ENCODE measurements at places on chromosomes 1 and 21.

DNA sequence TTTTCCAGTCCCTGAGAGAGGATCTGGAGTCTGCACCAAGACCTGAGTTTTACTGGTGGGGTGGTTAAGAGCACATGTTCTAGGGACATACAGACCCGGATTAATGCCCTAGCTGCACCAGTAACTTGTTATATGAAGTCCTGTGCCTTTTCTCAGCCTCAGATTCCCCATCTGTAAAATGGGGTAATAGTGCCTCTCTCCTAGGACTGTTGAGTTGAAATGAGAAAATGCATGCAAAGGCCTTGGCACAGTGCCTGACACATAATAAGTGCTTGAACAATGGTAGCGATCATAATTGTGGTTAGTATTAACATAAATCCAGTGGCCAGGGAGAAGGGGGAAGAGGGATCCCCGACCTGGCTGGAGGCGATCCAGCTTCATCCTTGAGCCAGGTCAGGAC, 12.3 kb downstream of the AHDC1 start:
- DNase-seq, result no peak

DNA sequence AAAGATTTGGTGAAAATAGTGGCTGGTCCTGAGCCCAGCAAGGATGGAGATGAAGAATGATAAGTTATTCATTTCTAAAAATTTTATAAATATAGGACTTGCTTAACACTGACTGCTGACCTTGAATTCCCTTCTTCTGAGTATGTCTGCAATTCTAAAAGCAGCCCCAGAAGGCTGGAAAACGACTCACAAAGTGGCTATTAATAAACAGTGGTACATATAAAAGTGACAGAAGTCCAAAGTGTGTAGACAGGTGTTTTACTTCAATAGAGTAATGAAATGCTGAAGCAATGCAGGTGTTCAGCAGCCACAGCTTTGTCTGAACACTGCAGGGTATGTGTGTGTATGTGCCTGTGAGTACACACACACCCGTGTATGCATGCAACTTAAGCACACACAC, 219.0 kb upstream of the NRIP1 start:
- no peak for DNase-seq

DNA sequence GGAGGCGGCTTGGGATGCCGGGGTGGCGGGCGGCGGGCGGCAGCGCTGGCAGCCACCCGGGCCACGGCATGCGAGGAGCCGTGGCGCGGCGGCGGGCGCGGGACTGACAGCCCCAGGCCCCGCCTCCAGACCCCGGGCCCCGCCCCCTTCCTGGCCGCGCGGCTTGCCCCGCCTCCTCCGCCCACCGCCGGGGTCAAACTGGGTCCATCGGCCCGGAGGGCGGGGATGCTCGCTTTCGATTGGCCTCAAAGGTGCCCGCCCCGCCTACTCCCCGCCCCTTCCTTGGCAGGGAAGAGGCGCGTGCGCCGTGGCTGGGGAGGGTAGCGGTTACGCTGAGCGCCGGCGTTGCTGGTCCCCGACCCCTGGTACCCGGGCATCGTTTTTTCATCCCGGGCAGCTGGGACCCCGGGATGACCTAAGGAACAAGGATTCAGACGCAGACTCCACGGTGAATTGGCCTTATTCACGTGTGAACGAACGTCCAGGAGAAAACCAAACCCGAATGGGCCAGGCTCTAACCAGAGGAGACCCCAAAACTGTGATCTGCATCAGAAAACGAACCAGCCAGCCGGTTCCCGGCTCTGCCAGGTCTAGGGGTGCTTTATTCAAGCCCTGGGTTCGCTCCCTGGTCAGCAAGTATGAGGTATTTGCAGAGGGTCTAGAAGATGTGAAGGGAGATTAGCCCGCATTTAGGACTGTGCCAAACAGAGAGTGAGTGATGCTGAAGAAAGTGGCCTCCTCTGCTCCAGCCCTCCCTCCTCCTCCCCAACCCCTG, 117.2 kb upstream of the GUCA2B start:
- DNase-seq, result no peak

DNA sequence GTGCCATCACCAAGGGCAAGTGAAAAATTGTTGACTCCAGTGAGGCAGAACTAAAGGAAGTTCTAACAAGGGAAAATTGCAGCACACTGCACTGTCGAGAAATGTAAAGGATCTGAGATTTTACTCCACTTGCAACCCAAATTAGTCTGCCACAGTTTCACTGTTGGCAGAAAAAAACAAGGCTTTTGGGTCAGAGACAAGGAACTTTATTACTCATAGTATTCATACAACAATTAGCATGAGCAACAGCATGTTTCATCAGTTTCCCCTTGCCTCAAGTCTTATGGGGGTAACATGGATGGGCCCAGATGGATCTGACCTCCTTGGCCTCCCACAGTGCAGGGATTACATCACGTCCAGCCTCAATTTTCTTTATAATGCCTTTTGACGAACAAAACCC, 125.3 kb downstream of the LTN1 start:
- DNase-seq, result no peak

GRCh38 chr1:226063977-226064815, 1.7 kb downstream of the H3-3A start:
- no peak for DNase-seq

DNA sequence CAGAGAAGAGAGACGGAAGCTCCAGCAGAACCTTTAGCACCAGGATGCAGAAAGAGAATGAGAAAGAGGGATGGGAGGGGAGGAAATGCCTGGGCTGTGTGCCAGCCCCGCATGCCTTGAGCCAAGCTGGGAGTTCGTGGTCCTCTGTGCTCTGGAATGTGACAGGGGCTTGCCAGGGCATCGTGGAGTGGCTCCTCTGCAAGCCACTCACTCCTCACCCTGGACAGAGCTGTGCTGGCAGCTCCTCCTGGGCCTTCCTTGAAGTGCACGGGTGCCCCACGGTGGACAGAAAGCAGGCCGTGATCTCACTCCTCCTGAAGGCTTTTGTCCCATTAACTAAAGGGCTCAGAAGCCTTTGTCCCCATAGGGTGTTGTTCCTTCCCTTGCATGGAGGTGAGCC, 34.8 kb upstream of the PRELP start:
- no peak for DNase-seq

GRCh38 chr1:56972976-56973375, 7.2 kb upstream of the C8B start:
- no peak for DNase-seq

DNA sequence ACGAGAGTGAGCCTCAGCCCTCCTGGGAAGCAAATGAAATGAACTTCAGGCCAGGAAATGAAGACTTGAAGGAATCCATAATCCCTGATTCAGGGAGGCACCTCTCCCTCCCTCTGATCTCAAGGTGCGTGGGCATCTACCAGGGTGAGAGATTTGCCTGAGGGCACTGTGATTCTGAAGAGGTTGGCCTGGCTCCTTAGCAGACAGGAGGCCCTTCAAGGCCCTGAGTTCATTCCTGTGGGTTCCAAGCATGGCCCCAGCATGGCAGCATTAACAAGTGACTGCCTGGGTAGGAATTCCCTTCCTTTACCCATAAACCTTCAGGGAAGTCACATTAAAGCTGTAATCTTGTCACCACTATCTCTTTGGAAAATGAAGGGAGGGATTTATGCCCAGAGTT, 29.8 kb upstream of the IFNGR2 start:
- no peak for DNase-seq

DNA sequence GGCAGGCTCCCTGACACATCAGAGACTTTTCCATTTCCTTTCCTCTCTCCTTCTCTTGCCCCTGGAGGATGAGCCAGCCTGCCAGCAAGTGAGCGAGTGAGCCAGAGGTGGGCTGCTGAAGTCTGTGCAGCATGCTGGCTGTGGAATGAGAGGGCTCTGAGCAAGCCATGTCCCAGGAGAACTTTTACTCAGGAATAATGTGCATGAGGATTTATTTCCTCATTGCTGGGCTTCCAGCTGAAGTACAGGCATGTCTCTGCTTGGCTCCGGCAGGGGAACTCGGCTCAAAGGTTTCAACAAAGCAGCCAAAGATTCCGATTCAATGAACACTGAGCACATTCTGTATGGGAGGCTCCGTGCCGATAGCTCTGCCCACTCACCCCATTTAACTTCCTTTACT, 43.7 kb downstream of the UBIAD1 start:
- DNase-seq, result no peak

- DNase-seq, result no peak
Observed at GRCh38 chr1:118304722-118305359, 119.8 kb upstream of the SPAG17 start.

- DNase-seq, result no peak
Observed at GRCh38 chr1:51301152-51301843, 29.1 kb downstream of the TTC39A start.

DNA sequence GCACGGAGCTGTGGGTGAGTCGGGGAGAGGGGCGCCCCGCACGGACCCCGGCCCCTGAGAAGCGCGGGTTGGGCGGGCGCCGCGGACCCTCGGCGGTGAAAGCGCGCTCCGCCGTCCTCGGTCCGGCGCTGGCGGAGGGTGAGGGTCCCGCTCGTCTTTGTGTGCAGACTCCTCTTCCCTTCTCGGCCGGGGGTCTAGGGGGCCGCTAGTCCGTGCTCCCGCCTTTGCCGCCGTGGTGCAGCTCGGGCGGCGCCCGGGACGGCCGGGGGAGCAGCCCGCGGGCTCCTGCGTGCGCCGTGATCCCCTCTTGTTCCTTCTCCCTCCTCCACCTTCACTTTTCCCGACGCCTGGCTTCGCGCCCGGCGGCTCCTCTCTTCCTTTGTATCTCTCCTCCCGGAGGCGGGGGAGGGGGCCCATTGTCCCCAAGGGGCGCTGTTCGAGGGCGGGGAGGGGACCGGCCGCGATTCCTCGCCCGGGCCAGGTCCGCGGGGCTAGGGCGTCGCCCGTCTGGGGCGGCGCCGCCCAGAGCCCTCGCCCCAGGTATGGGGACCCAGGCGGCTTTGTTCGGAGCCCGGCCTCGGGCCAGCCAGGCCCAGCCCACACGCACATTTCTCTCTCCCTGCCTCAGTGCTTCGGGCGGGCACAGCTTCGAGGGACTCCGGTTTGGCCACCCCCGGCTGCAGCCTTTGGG, 519 bp downstream of the FNBP1L start:
- no peak for DNase-seq

DNA sequence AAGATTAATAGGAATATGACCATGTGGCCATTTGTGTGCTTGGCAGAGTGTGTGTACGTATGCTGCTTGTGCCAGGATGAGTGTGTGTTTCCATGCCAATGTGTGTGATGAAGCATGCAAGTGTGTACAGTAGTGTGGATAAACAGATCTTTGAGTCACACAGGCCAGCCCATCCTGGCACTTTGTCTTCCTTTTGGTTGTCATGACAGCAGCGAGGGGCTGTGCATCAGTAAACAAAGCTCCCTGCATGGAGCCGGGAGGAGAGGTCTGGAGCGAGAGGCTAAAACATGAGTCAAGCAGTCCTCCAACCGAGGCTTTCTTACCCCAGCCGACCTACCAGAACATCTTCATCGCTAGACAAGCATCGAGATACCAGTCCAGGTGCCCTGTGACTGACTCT, 221.2 kb downstream of the CACNA1E start:
- no peak for DNase-seq

GRCh38 chr1:231310391-231310934, 27.2 kb downstream of the EXOC8 start:
- DNase-seq, result no peak

DNA sequence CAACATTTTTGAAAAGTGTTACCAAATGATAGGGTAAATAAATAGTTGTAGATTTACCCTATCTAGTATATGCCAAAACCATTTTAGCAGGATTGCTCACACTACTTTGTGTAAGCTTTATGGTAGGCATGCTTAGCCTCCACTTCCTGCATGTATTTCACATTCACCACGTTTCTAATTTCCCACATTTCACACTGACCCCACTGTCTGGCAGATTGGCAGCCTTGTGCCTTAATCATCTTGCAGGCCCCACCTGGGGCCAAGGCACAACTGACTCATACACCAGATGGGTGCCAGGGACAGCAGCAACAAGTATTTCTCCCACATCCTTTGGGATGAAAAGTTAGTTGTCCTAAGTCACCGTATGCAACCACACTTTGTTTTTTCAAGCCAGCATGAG, 21.2 kb upstream of the CENPF start:
- DNase-seq, result no peak

GRCh38 chr1:66925558-66925910, 744 bp downstream of the MIER1 start:
- DNase-seq, result no peak

- DNase-seq, result no peak
Observed at GRCh38 chr1:87176087-87176486, 152.6 kb upstream of the LMO4 start.

DNA sequence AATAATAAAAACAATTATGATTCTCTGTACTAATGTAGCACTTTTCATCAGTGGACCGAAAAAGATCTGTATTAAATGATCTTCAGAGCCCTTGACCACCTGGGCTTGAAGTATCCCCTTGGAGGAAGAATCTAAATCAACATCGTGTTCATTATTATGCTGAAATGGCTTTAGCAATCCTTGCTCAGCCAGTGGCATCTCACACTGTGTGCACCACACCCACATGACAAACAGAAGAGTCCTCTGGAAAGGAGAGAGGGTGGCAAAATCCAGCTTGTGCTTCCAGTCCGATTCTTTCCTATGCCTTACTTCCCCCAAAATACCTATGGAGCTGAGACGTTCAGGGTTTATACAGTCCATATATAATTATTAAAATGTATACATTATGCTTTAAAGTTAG, 318.5 kb upstream of the RUNX1 start:
- no peak for DNase-seq

GRCh38 chr1:40001456-40001855, 39.1 kb upstream of the CAP1 start:
- DNase-seq, result no peak

GRCh38 chr1:241848686-241849344, 811 bp downstream of the EXO1 start:
- no peak for DNase-seq

GRCh38 chr1:228883535-228883934, 148.3 kb downstream of the RHOU start:
- DNase-seq, result no peak

DNA sequence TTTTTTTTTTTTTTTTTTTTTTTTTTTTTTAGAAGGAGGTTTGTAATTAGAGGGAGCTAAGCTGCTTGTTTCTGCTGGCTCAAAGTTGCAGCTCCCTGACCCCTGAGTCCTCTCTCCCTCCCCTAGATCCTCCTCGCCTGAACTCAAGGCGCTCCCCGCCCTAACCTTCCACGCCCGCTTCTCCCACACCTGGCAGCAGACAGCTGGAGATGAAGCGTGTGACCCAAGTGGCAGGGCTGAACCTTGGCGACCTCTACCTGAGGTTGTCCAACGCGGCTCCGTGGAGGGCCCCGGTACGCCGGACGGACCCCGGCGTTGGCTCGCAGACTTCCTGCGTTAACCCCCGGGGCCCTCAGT, 795 bp downstream of the NGF start:
- DNase-seq, result no peak

- DNase-seq, result no peak
Observed at GRCh38 chr1:64215576-64215975, 12.2 kb downstream of the UBE2U start.

DNA sequence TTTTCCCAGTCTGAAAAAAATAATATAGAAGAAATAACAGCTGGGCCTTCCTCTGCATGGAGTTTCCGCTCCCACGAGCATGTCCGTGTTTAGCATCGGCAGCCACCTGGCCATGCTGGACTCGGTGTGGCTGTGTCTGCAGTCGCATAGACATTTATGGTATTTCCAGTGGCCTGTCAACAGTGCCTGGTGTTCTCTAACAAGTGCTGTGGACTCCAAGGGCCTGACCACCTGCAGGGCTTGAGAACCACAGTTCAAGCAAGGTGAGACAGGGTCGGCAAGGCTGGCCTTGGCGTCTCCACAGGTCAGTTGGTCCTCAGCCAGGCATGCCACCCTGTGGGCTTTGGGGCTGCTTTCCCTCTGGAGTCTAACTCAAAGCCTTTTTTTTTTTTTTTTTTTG, 124.8 kb downstream of the PGBD5 start:
- DNase-seq, result no peak

- no peak for DNase-seq
Observed at GRCh38 chr1:185869590-185869989, 135.4 kb downstream of the HMCN1 start.

Data from SIG-M5 (cell line).